Osteoblast (primary cell): ENCODE measurements at places on chromosomes 11 and 22. TPM values are rescaled to one million over a fixed set of nuclear protein-coding genes. Genes with fewer than 3 reads are reported as not detected.

The ANGPTL5 gene
- total RNA-seq, result 1.2 and 1.8 TPM in 2 replicates

The MS4A3 gene
- total RNA-seq, result not detected in 2 replicates

- no peak for DNase-seq
These were observed 2.2 kb downstream of the MRTFA start for GRCh38 chr22:40634119-40634903.

GRCh38 chr11:84234011-84234410 is 947.8 kb upstream of the CCDC90B start:
- no peak for DNase-seq

DNA sequence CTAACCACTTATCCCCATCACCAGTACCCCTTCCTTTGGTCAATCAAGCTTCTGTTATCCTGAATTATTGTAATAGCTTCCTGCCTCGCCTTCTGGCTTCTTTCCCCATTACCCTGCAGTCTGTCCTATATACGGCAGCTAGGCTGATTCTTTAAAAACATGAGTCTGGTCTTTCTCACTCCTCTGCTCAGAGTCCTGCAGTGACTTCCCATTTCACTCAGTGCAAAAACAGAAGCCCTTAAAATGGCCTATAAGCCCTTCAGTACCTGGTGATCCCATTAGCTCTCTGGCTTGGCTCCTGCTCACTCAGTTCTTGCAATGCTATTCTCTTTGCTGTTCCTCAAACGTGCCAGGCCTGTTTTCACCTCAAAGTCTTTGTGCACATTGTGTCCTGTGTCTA is 58.4 kb downstream of the JRKL start:
- no peak for DNase-seq

DNA sequence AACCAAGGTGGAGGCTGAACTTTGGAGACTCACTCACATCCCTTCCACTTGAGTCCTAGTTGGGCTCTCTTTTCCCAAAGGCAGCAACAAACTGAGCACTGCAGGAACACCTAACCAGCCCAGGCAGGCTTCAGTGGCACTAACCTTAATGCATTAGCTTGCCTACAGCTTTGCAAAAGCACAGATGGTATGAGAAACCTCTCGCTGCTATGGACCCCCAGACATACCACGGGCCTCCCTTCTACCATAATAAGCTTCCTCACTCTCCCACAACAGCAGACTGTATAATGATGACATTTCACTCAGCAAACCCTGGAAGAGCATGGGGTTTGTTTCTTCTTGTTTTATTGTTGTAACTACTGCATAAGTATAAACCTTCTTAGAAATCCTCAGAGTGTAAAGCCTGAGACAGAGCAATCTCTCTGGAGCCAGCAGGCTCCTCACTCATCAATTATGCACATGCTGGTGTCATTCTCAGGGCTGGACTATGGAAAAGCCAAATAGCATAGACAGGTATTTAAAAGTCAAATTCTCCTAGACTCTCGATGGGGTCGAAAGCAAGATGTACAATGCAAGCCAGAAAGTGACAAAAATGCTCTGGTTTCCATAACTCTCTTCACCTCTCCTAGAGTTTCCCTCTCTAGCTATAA is 167.6 kb downstream of the NXPE2 start:
- DNase-seq, result no peak
